Mesenteric fat pad (tissue), 1 donor: ENCODE measurements at places on chromosomes 7 and 10. TPM values are rescaled to one million over a fixed set of nuclear protein-coding genes. Genes with fewer than 3 reads are reported as not detected.

Gene PAX2
- not detected for total RNA-seq

DNA sequence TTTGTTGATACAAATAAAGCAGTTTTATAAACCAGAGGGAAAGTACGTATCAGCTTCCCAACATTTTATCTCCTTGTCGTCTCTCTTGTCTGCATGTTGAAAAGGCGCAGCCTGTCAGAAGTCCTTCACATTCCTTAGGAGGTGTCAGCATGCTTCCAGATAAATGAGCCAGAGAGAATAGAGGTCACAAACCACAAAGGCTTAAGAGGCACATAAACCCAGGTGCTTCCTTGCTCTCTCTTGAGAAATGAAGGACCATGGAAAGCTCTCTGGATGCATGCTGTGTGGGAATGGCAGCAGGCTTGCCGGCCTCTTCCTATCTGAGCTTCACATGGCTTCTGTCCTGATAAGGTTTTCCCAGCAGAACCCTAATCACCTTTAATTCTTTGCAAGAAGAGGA lies 448.5 kb downstream of the XPNPEP1 start:
- no peak for DNase-seq

- DNase-seq, result no peak
Observed at GRCh38 chr10:10498781-10499180, 518.9 kb upstream of the CELF2 start.

DNA sequence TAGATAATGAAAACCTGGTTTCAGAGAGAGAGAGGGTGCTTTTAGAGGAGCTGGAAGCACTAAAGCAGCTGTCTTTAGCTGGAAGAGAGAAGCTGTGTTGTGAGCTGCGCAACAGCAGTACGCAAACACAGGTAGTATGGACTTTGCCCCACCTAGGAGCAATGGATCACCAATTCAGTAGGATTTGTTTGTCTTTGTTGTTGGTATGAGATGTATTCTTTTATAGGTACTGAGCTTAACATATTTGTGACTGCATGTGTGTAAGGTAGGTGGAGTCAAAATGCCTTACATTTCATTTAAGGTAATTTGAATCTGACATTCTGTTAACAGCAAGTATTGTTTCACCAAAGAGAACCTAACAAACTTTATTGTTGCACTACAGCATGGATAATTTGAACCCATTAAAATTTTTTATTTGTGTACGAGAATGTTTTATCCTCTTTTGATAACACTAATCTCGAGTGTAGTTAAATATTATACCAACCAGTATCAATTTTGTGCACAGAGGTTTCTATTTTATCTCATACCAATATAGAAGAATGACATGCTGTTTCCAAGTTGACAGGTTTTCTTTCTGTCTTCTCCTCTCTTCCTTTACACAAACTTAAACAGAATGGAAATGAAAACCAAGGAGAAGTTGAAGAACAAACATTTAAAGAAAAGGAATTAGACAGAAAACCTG lies 92.1 kb downstream of the CYP51A1 start:
- DNase-seq, result no peak

DNA sequence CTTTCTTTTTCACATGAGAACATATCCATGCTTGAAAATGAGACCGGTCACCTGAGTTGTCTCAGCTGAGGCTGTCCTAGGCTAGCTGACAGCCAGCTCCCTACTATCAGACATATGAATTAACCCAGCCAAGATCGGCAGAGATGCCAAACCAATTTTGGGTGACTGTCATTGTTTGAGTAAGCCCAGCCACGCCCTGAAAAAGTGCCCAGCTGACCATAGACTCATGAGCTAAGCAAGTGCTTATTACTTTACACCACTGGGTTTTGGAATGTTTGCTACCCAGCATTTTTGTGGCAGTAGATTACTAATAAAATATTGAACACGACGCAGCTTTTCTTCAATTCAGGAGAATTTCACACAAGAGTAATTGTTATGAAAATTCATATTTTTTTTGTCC lies 265.2 kb upstream of the LYZL1 start:
- no peak for DNase-seq

DNA sequence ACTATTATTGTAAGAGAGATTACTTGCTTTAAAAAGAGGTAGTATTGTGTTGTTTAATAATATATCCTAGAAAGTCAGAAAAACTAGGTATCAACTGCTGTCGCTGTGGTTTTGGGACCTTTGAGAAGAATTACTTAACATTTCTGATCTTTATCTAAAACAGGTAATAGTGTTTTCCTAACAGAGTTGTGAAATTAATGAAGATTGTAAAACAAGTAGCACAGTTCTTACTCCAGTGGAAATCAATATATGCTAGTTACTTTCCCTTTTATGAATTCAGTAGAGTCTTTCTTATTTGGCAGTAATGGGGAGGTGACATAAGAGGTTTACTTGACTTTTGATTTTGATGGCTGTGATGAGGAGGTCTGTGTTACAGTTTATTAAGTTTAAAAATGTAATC lies 58.1 kb downstream of the KIF20B start:
- DNase-seq, result no peak

GRCh38 chr7:18770154-18770811 lies 274.7 kb downstream of the HDAC9 start:
- no peak for DNase-seq

GRCh38 chr7:7889791-7890568 lies 78.6 kb upstream of the GLCCI1 start:
- DNase-seq, result no peak
